Panc1 (cell line): ENCODE measurements at places on chromosomes 2 and 18.

- H3K36me3 ChIP-seq = no peaks in the 10 kb centered on the region
- no peak overlapping the region for H3K27ac ChIP-seq
- no peaks in the 10 kb centered on the region for H3K27me3 ChIP-seq
- H3K4me1 ChIP-seq = peaks cover 4% of the 10 kb centered on the region; the same call in 1 of the 2 replicates
- no peak for DNase-seq
Observed at GRCh38 chr2:218807626-218808025, 24.0 kb downstream of the PRKAG3 start.

DNA sequence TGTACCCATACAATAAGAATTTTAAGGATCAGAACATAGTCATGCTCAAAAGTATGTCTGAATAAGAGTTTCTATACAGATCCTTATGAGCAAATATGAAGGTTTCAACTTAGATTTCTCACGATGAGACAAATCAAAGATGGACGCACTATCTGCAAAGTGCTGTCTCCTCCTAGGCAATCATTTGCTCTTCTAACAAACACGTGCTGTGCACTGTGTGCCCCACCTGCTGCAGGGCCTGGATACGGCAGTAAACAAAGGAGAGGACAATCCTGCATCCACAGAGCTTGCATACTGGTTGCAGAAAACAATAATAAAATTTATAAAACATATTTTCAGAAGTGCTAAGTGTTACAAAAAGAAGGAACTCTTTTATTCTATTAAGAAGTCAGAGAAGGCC, 39.9 kb upstream of the KIDINS220 start:
- H3K4me1 ChIP-seq = no peaks in the 10 kb centered on the region
- H3K36me3 ChIP-seq = no peaks in the 10 kb centered on the region
- DNase-seq = no peak
- H3K4me3 ChIP-seq = no peak overlapping the region

- DNase-seq = peak; percentile 45
- H3K4me3 ChIP-seq = no peak overlapping the region
- no peaks in the 10 kb centered on the region for H3K27me3 ChIP-seq
- no peaks in the 10 kb centered on the region for H3K36me3 ChIP-seq
Observed at GRCh38 chr2:127649684-127650040, 3.7 kb downstream of the GPR17 start.

DNA sequence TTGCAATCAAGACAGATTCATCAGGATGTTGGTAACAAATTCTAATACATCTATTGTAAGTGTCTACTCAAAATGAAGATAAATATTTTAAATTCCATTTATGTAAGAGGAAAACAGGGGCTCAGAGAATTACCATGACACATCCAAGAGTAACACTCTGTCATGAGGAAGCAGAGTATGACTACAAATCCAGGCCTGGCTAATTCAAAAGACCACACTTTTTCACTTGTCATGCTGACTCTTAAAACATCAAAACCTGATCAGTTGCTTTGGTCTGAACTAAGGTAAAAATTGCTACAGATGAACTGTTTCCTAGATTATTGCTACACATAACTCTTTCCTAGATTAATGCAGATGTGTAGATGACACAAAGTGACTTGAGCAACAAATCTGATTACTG, 880.6 kb downstream of the TSN start:
- no peaks in the 10 kb centered on the region for H3K4me1 ChIP-seq
- no peak overlapping the region for H3K4me3 ChIP-seq
- H3K36me3 ChIP-seq = no peaks in the 10 kb centered on the region
- no peak overlapping the region for H3K27ac ChIP-seq
- no peaks in the 10 kb centered on the region for H3K27me3 ChIP-seq

DNA sequence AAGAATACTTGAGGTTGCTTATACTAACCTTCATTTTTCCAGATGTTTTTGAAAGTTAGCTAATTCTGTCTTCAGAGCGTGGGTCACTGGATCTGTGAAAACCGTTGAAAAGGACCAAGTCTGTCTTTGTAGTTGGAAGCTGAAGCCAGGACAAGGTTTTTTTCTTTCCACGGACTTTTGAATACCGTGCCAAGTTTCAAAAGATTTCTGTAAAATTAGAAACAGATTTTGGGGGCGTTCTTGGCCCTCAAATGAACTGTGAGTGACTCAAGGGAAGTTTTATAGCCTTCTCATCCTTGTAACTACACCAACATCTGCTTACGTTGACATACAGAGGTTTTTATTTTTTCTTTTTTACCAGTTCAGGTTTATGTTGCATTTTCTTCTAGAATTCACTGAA, at the start of gene FAP:
Gene FAP (minus strand): TSS at position 152 of the 400 bp plus-strand sequence. CDS start 118 bp downstream, at position 34.
- H3K4me3 ChIP-seq = peak within 1 kb of the TSS; percentile 30; the same call in 1 of the 2 replicates
- no peaks in the 10 kb centered on the region for H3K36me3 ChIP-seq
- no peaks in the 10 kb centered on the region for H3K27me3 ChIP-seq
- no peak within 1 kb of the TSS for H3K27ac ChIP-seq

GRCh38 chr2:169397697-169398096, 35.4 kb upstream of the LRP2 start:
- no peak for DNase-seq
- H3K4me3 ChIP-seq = no peak overlapping the region
- no peaks in the 10 kb centered on the region for H3K36me3 ChIP-seq
- H3K27ac ChIP-seq = no peak overlapping the region

DNA sequence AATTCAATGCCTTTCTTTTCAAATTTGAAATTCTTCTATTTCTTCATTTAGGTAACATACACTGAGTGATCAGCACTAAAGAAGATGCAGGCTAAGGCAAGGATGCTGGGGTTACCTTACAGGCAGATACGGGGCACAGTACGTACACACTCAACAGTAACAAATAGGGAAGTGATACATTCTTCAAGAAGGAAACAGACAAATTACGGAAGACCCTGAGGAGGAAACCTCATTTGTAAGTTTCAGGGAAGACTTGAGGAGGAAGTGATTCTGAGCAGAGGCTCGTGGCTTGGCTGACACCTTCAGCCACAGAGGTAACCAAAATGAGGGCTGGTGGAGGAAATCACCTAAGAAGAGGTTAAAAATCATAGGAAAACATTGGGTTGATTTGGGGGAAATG, 1108.3 kb upstream of the KLHL29 start:
- H3K4me3 ChIP-seq = no peak overlapping the region
- no peak overlapping the region for H3K27ac ChIP-seq
- no peak for DNase-seq
- H3K4me1 ChIP-seq = no peaks in the 10 kb centered on the region
- no peaks in the 10 kb centered on the region for H3K36me3 ChIP-seq
- no peaks in the 10 kb centered on the region for H3K27me3 ChIP-seq

DNA sequence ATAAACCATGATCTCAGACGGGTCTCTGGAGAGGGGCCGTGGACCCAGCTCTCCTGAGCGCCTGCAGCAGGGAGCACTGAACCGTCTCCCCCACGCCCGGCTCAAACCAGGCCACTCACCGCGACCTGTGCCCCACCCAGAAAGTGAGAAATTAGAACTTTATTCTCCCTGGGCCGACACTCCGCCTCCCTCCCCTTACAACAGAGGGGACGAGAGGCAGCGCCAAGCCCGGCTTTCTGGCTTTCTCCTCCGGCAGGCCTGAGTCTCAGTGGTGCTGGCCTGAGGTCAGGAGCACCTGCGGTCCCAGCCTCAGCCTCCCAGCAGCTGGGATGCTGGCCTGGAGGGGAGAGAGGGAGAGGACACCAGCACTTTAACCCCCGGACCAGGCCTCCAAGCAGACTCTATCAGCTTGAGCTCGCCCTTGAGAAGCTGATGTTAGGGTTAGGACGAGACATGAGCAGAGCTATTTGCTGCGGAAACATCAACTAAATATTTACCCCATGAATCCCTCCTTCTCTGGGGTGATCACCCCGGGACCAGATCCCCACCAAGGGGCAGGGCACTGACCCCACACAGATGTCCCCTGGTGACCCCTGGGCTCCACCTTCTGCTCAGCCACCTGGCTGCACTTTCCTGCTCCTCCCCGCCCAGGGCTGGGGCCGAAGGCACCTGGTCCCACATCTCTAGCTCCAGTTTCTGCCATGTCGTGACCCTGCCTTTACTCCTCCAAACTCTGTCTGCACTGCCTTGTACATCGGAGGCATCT, 856.3 kb upstream of the SALL3 start:
- no peak for DNase-seq
- H3K36me3 ChIP-seq = no peaks in the 10 kb centered on the region
- no peak overlapping the region for H3K27ac ChIP-seq
- no peaks in the 10 kb centered on the region for H3K4me1 ChIP-seq
- no peaks in the 10 kb centered on the region for H3K27me3 ChIP-seq

DNA sequence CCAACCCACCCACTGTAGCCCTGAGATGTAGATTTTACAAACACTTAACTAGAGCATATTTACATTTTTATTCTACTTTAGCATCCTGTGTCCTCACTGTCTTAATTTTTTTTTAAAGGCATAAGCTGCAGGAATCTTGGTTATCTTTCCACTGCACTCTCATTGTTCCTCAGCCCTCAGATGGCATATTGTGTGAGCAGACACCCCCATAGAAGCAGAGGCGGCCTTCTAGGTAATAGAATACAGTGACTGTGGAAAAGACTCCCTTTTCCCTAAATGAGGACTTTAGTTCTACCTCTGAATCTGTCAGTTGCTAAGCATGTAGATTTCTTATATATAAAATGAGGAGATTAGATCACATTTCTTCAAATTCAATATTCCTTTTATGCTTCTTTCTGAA, 543.5 kb upstream of the SPHKAP start:
- no peak for DNase-seq
- H3K4me3 ChIP-seq = no peak overlapping the region
- H3K27me3 ChIP-seq = no peaks in the 10 kb centered on the region
- H3K4me1 ChIP-seq = no peaks in the 10 kb centered on the region
- no peaks in the 10 kb centered on the region for H3K36me3 ChIP-seq
- no peak overlapping the region for H3K27ac ChIP-seq

DNA sequence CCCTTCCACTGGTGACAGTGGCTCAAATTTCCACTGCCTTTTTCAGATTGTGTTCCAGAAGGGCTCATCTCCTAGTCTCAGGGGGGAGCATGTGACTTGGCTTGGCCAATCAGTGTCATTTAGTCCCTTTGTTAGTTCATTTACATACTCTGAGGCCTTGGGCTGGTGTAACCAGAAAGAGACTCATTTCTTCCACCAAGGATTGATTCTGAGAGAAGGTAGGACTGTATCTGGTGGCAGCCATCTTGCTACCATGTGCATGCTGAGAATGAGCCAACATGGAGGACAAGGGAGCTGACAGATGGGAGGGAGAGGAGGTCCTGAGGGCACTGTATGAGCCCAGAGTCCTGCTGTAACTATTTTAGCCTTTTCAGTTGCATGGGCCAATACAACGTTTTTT, 191.7 kb downstream of the THSD7B start:
- DNase-seq = no peak
- H3K36me3 ChIP-seq = no peaks in the 10 kb centered on the region
- H3K4me3 ChIP-seq = no peak overlapping the region
- H3K4me1 ChIP-seq = no peaks in the 10 kb centered on the region
- H3K27ac ChIP-seq = no peak overlapping the region

- H3K4me1 ChIP-seq = no peaks in the 10 kb centered on the region
- DNase-seq = no peak
- no peak overlapping the region for H3K4me3 ChIP-seq
- H3K36me3 ChIP-seq = no peaks in the 10 kb centered on the region
- no peak overlapping the region for H3K27ac ChIP-seq
Observed at GRCh38 chr2:237561221-237561620, 5.2 kb upstream of the PRLH start.

GRCh38 chr2:170409164-170409535, 231.2 kb downstream of the MYO3B start:
- peaks cover 3% of the 10 kb centered on the region; the same call in 1 of the 2 replicates for H3K27me3 ChIP-seq
- H3K27ac ChIP-seq = no peak overlapping the region
- no peak for DNase-seq
- no peaks in the 10 kb centered on the region for H3K36me3 ChIP-seq

DNA sequence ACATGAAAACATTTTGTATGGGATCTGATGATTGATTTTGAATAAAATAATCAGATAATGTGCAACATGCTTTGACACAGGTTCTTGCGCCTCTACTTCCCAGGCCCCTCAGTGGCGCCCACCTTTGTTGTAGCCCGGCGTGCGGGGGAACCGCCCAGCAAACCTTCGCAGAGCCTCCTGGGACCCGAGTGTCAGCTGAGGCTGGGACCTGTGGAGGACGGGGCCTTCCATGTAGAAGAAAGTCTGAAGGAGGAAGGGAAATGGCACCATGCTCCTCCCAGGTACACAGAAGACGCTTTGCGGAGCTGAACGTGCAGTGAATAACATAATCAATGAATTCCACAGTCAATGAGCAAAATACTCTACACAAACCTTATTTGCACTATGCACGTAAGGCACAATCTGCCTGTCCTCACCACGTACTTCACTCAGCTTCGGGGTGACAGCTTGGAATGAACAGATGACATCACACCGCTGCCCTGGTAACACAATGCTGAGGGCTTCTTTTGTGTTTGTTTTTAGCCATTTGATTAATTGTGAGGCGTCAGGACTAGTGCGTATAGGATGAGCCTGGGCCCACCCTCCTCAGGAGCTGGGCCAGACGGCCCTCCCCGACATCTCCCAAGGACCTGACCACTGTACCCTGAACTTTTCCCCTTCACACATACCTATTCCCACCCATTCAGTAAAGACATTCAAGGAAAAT, 78.1 kb downstream of the TWIST2 start:
- no peaks in the 10 kb centered on the region; the same call in 1 of the 2 replicates for H3K4me1 ChIP-seq
- H3K4me3 ChIP-seq = no peak overlapping the region
- H3K27ac ChIP-seq = no peak overlapping the region
- no peak for DNase-seq
- H3K36me3 ChIP-seq = no peaks in the 10 kb centered on the region

DNA sequence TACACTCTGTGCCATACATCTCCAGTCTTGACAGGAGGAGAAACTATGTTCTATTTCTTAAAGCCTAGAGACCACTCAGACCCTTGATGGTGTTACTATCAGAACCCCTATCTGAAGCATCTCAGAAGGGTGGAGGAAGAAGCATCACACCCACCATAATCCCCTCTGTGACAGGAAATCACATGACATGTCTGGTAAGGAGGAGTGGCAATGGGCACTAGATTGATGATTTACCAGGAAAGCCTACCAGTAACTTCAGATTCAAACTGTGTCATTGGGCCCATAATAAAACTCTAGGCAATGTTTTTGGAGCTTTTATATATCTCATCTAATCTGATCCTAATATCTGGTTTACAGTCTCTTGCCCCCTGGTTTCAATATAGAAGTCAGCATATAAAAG, 37.1 kb upstream of the C2orf66 start:
- H3K4me3 ChIP-seq = no peak overlapping the region
- DNase-seq = no peak
- no peak overlapping the region for H3K27ac ChIP-seq
- H3K27me3 ChIP-seq = no peaks in the 10 kb centered on the region
- peaks cover 24% of the 10 kb centered on the region for H3K36me3 ChIP-seq
